Fibroblast of skin of abdomen (primary cell): ENCODE measurements at places on chromosomes 11 and 22.

- DNase-seq: no peak
Measured at GRCh38 chr22:46534177-46534776, 3.1 kb downstream of the CELSR1 start.

DNA sequence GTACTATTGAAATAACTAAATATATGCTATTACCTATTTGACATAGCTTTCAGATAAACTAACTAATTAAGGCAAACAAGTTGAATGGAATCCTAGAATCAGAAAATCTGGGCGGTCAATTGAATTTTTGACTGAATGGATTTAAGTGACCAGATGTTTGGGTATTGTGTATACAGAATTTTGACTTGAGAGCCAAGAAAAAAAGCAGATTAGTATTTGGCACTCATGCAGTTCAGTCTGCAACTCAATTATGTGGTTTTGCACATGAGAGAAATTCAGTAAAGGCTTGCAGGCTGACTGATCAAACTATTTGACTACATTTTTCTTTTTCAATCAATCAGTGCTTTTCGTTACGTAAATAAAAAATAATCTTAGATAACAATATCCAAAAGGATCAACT, 254.8 kb downstream of the GUCY1A2 start:
- no peak for DNase-seq

GRCh38 chr11:74417379-74417804, 19.2 kb upstream of the PGM2L1 start:
- peak; percentile 72 for DNase-seq

- no peak for DNase-seq
Measured at GRCh38 chr11:126387857-126388256, 32.4 kb downstream of the ST3GAL4 start.

DNA sequence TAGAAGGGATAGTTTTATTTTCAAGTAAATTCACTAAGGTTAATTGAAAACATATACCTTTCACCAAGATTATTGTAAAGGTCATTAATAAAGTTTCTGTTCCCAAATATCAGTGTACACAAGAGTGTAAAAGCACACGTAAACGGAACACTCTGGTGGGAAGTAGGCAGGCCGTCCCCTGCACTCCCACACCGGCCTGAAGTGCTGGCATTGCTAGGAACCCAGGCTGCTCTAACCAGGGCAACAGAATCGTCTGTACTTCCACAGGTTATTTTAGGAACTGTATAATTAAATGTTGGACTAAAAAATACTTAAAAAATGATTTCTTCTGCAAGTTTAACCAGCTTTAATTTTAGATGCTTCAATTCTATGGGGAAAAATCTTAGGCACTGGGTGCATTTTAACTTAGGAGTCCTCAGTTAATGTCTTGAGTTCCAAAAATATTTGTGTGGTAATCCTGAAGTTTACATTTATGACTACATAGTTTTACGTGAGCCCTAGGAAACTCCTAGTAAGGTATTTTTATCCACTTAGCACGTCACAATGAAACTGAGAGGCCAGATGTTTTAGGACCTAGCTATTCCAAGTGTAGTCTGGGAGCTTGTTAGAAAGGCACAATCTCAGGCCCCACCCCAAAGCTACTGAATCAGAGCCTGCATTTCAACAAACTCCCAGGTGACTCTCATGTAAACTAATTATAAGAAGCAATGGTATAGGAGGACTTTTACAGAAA, 31.2 kb downstream of the KMT5B start:
- no peak for DNase-seq

DNA sequence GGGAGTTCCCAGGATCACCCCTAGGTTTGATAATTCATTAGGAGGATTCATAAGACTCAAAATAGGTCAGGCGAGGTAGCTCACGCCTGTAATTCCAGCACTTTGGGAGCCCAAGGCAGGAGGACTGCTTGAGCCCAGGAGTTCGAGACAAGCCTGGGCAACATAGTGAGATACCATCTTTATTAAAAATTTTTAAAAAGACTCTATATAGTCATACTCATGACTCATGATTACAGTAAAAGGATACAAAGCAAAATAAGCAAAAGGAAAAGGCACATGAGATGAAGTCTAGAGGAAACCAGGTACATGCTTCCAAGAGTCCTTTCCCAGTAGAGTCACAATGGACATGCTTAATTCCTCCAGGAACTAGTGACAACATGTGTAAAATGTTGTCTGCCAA, 13.9 kb upstream of the PTS start:
- no peak for DNase-seq

DNA sequence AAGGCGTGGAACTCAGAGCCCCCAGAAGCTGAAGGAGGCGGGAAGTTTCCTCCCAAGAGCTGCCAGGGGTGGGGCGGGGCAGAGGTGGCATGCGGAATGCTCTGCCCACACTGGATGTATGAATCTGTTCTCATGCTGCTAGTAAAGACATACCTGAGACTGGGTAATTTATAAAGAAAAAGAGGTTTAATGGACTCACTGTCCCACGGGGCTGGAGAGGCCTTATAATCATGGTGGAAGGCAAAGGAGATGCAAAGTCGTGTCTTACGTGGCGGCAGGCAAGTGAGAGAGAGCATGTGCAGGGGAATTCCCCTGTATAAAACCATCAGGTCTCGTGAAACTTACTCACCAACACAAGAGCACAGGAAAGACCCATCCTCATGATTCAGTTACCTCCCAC, 57.6 kb downstream of the SMIM38 start:
- no peak for DNase-seq

GRCh38 chr11:70737816-70738630, 339.7 kb downstream of the CTTN start:
- no peak for DNase-seq

DNA sequence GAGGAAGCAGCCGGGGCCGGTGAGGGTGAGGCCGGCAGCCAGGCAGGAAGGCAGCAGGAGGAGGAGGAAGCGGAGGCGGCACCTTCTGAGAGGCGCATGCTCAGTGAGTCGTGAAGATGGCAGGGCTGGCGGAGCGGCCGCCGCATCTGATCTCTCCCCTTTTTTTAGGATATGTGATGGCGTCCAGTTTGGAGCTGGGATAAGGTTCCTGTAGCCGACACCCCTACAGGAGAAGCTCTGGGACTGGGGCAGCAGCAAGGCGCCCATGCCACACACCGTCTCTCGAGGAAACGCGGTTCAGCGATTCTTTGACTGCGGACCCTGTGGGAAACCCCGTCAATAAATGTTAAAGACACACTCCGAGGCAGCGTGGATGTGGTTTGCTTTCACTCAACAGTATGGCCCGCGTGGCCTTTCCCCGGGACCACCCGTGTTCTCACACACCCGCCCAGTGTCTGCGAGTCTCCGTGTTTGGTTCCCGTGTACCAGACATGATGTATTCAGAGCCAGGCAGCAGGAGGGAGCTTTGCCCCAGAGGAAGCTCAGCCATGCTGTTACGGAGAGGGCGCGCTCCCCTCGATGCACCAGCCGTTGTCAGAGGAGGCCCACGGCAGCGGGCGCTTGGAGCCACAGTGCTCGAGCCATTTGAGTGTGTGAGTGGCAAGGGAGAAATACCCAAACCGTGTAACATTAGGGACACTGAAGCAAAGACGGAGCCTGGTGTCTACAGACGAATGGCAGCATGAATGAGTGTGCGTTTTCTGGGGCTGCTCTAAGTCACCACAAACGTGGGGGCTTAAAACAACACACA, 27.7 kb upstream of the PARVB start:
- DNase-seq: no peak

GRCh38 chr11:96459751-96460150, 69.9 kb downstream of the JRKL start:
- no peak for DNase-seq

DNA sequence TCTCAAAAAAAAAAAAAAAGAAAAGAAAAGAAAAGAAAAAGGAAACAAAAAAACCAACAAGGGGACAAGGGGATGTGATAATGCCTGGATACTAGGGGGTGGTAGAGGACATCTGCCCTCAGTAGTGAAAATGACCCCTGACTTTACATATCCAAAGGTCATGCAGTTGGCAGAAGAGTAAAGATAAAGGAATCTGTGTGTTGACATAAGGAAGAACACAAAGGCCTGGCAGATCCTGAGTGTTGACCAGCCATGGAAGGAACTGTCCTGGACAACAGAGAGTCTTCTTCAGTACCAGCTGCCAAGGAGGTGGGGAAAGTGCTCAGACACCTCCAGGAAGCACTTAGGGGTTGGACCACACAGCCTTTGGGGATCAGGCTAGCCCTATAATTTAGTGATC, 12.6 kb downstream of the SLC43A1 start:
- no peak for DNase-seq

DNA sequence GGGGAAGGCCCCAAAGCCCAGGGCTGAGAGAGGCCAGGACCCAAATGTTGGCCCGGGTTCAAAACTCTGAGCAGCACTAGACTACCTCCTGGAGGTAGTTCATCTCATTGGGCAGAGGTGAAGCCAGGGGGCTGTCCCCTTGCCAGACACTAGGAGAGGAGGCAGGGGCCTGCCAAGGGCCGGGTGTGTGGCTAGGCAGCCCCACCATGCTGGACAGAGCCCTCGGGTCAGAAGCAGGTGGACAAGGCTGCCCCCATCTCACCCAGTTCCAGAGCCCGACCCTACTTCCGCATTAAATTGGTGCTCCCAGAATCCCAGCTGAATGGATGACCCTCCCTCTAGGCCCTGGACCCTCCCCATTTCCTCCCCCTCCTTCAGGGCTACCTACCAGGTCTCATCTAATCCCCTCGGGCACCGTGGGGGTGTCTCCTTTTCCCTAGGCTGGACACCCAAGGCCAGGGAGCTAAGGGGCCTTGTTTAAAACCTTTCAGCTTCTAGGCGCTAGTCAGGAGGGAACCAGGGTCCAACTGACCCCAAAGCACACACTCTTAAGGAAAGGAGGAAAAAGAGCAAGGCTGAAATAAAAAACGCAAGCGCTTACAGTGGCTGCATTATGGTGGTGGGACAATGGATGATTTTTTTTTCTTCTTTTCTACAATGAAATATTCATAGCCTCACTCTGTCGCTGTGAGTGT, 72.1 kb upstream of the TCF20 start:
- no peak for DNase-seq

GRCh38 chr22:31938296-31938695, 6.0 kb upstream of the YWHAH start:
- no peak for DNase-seq

DNA sequence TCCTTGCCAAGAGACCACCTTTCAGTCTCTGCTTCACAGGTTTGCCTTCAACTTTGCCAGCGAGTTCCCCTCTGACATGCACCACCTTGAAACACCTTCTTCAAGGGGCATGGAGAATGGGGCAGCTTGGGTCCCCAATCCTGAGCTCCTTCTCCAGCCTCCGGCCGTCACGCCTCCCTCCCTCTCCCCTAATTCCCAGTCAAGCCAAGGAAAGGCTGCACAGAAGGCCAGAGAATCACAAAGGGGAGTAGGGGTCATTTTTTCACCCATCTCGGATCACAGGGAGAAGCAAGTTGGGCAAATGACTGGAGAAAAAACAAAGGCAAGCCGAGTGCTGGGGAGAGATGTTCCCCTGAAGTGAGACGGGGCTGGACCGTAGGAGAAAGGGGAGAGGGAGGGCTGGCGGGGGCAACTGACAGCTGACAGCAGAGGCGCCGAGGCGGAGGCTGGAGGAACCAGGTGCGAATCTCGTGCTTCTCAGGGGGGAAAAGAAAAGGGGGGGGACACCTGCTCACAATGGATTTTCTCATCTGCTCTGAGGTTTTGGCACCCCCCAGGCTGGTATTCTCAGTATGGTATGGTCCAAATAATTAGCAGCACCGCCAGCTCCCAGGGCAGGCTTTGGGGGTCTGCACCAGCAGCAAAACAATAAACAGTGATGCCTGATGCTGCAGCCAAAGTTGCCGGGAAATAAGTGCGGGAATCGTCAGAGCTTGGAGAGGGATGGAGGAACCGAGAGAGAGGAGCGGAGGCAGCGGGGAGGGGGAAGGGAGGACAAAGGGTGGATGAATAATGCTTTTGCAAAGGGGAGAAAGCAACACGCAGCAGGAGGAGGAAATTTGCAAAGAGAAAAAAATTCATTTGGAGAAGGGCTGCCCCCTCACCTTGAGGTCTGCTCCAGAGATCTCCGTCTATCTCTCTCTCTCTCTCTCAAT, 644 bp downstream of the YPEL4 start:
- peak; percentile 32 for DNase-seq

DNA sequence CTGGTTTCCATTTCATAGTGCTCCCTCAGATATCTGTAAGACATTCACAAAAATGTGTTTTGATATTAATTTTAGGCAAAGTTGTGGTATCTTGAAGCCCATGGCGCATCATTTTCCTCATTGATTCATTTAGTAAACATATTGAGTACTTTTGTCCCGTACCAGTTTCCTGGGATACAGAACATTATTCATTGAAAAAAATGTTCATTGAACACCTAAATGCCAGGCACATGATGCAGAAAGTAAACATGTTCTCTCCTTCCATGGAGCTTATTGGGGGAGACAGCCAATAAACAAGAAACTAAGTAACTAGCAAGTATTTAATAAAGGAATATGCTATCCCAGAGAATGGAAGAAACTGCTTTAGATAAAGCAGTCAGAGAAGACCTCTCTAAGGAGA, 195.0 kb downstream of the UVRAG start:
- no peak for DNase-seq

DNA sequence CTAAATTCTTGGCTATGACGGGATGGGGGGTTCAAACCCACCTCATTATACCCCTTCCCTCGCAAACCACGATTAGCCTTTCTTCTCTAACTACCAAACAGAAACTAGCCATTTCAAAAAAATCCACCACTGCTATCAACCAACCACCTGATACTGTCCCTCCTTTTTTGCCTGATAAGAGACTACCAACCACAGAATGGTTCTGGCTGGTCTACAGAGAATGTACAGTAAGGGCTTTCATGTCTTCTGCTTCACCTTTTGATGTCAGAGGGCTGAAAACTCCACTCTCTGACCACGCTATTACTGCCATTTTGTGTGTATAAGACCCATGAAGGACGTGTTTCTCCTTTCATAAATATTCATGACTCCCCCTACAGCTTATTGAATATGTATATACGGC, 19.1 kb downstream of the RIC3 start:
- DNase-seq: no peak

- peak; percentile 51 for DNase-seq
Measured at GRCh38 chr11:74634537-74634936, 42.2 kb downstream of the POLD3 start.

- no peak for DNase-seq
Measured at GRCh38 chr11:115475564-115475963, 28.7 kb downstream of the CADM1 start.

GRCh38 chr11:68141246-68142027, 20.2 kb upstream of the CHKA start:
- DNase-seq: no peak
